Activated CD8-positive, alpha-beta memory T cell treated with anti-CD3 and anti-CD28 coated beads for 36 hours (primary cell): ENCODE measurements at places on chromosomes 11 and 22. TPM values are rescaled to one million over a fixed set of nuclear protein-coding genes. Genes with fewer than 3 reads are reported as not detected.

Gene PKDREJ
- total RNA-seq: not detected

Gene MAPK12
- total RNA-seq: 13.8 TPM

Gene PATE2
- total RNA-seq: not detected

Gene SCN3B
- total RNA-seq: not detected

Gene OR10A2
- total RNA-seq: not detected
